Vein endothelial cell (primary cell): ENCODE measurements at places on chromosomes 13 and 19. TPM values are rescaled to one million over a fixed set of nuclear protein-coding genes. Genes with fewer than 3 reads are reported as not detected.

PSG2 gene
- total RNA-seq, result not detected in 2 replicates

MCEMP1 gene
- total RNA-seq, result not detected in 2 replicates

HSH2D gene
- not detected in 2 replicates for total RNA-seq

PDE4A gene
- total RNA-seq, result 3.6 and 5.6 TPM in 2 replicates

DCUN1D2 gene
- 8.4 and 8.8 TPM in 2 replicates for total RNA-seq

EID2B gene
- total RNA-seq, result 2.0 and 4.6 TPM in 2 replicates

PRR22 gene
- 0.57 and 0.65 TPM in 2 replicates for total RNA-seq
